Activated CD4-positive, CD25-positive, alpha-beta regulatory T cell treated with anti-CD3 and anti-CD28 coated beads, Interleukin-2, amount 50 U/mL, for 24 hours (primary cell): ENCODE measurements at places on chromosomes 12 and 14.

GRCh38 chr14:44782775-44783238, 178.9 kb downstream of the KLHL28 start:
- ATAC-seq = no peak

- no peak for ATAC-seq
Measured at GRCh38 chr12:17352164-17352563, 737.8 kb downstream of the RERGL start.

GRCh38 chr14:88823968-88824313, 510 bp upstream of the TTC8 start:
- no peak for ATAC-seq

- no peak for ATAC-seq
Measured at GRCh38 chr12:121079736-121080272, 40.8 kb upstream of the OASL start.

DNA sequence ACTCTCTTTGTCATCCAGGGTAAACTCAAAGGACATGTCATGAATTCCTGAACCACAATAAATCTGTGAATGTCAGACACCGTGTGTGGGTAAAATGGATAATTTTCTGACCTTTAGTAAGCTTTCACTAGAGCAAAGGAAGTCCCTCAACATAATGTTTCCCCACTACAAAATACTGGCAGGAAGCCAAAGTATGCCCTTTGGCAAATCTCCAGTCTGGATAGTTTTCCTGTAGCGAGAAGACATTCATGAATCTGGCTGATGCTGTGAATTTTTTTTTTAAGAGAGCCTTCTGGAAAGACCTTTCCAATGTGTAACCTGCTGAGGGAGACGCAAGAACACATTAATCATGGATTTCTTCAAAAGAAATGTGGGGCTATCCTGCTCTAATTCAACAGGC, 389.6 kb upstream of the DDHD1 start:
- ATAC-seq = no peak

DNA sequence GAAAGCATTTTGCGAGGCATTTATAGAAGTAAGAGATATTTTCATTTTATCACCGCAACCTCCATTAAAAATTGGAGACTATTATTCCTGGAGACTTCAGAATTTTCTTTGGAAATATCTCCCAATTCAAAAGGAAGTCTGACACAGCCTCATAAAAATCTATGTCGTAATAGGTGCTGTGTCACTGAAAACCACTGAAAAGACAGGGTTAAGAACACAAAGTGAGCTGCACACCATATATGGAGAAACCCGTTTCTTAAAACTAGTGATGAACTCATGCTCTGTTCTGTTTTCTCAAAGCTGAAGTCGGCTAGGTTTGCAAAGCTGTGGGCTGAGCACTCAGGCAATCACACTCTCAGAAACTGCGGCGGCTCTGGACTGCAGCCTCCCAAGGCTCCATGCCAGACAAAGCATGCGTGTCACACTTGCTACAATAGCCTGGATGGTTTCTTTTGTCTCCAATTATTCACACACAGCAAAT, at the start of gene GLIPR1:
TSS of gene GLIPR1 (plus strand) at position 287 of the 481 bp plus-strand sequence. CDS start at position 413, 126 bp downstream.
- ATAC-seq = peak; percentile 90

- ATAC-seq = no peak
Measured at GRCh38 chr12:48000878-48001504, 3.3 kb downstream of the COL2A1 start.

- peak; percentile 30 for ATAC-seq
Measured at GRCh38 chr12:7108796-7109571, at the start of gene C1RL. TSS of gene C1RL (minus strand) at chr12:7109214. CDS start at chr12:7109180, 34 bp downstream.

GRCh38 chr14:96320605-96321004, 42.5 kb downstream of the ATG2B start:
- ATAC-seq = peak; percentile 86

DNA sequence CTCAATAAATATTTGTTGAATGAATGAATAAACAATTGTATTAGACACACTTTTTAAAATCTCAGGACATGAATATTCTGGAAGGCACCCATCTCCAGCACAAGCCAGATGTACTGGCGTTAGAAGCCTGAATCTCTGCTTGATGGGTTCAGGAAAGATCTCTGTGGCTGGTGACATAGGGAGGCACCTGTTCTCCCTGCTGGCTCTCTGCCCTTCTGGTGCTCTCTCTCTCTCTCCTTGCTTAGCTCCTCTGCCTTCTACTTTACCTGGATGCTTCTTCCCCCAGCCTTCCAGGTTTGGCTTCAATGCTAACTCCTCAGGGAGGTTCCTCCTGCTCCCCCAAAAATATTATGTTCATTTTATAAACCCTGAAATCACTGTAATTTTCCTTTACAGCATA, 1.5 kb downstream of the CYP46A1 start:
- no peak for ATAC-seq

DNA sequence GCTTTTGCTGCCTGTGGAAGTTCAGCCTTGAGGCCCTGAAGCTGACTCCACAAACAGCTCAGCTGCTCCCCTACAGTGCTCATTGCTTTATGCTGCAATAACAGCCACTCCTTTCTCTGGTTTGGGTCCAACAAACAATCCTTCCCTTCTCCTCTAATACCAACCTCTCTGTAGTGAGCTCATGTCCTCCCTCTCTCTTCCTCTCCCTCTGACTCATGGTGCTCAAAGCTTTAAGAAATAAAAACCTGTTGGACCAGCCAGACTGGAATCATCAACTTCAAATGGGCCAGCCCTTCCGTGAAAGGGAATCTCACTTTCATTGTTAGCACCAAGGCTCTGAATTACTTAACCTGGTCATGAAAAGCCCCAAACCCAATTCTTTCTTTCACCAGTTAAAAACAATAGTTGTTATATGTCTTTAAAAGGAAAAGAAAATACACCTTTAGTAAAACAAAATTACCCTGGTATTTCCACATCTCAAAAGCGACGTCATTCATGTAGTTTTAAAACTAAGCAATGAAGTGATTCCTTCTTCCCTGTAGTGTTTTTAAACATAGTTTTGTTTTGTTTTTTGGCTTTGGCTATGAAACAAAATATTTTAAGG, 126.4 kb downstream of the DUSP6 start:
- ATAC-seq = peak; percentile 59

- ATAC-seq = no peak
Measured at GRCh38 chr14:96805956-96806355, 8.8 kb downstream of the VRK1 start.

- peak; percentile 57 for ATAC-seq
Measured at GRCh38 chr14:68379510-68380328, 413.1 kb downstream of the ZFP36L1 start.

DNA sequence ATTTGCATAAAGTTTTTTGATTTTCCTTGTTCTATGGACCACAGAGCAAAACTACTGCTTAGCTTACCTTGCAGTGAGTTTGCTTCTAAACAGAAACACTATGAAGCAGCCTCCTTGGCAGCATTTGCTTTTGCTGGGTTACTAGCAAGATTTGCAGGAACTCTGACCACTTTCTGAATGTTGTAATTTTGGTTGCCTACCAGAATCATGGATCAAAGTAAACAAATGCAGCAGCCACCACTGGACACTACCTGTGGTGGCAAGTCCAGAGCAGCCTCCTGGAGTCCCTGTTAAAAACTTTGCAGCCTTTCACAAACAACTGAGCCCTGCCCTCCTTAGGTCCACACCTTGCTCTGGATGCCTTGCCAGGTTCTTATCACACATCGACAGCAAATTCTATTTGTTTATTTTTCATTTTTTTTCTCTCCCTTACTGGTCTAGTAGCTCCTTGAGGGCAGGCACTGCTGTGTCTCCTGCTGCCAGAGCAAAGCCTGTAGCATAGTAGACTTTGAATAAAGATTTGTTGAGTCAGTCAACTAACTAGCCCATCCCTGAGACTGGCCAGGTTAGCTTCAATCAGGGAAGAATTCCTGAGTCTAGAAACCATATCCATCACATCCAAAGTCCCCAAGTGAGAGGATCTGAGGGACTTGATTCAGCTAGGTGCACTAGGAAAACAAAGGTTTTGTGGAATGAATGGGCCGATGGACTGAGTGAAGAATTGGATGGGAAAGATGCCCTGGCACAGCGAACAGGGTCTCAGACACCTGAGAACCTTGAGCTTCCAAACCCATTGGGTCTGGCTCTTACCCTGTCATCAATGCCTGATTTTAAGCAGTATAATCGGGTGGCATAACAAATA, 5.7 kb downstream of the TTC6 start:
- no peak for ATAC-seq

GRCh38 chr12:85872497-85873091, 1.5 kb upstream of the NTS start:
- no peak for ATAC-seq

- no peak for ATAC-seq
Measured at GRCh38 chr12:18270958-18271460, 9.7 kb downstream of the PIK3C2G start.

DNA sequence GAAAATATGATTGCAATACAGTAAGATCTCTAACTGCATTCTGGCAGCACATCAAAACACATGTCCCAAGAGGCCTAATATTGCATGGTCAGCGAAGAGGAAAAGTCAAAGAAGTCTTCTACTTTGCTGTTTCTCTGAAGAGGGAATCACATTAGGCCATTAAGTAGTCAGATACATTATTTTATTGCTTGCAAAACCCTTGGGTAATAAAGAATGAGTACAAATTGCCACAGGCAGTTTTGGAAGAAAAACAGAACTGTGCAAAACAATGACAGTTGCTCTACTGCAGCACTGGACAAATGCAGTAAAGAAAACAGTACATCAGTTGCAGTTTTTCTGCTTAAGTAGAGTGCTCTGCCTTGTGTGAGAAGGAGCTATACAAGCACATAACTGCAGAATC, 211.9 kb downstream of the MED13L start:
- no peak for ATAC-seq

GRCh38 chr14:71138448-71139293, 231.4 kb downstream of the PCNX1 start:
- ATAC-seq = peak; percentile 41

GRCh38 chr12:120290609-120291305, 946 bp downstream of the RNU4-2 start:
- ATAC-seq = peak; percentile 1

DNA sequence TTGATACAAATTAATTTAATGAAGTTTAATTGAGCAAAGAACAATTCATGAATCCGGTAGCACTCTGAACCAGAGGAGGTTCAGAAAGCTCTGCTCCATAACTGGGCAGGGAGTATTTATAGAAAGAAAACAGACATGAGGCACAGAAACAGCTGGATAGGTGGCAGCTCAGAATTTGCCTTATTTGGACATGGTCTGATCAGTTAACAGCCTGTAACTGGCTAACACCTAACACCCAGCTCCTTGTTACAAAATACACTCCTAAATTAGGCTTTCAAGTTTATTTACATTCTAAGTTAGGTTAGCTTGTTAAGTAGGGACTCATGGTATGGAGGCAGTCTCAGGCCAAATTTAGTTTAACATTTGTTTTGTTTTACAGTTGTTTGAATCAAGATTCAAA, 67.8 kb upstream of the TMCC3 start:
- no peak for ATAC-seq

DNA sequence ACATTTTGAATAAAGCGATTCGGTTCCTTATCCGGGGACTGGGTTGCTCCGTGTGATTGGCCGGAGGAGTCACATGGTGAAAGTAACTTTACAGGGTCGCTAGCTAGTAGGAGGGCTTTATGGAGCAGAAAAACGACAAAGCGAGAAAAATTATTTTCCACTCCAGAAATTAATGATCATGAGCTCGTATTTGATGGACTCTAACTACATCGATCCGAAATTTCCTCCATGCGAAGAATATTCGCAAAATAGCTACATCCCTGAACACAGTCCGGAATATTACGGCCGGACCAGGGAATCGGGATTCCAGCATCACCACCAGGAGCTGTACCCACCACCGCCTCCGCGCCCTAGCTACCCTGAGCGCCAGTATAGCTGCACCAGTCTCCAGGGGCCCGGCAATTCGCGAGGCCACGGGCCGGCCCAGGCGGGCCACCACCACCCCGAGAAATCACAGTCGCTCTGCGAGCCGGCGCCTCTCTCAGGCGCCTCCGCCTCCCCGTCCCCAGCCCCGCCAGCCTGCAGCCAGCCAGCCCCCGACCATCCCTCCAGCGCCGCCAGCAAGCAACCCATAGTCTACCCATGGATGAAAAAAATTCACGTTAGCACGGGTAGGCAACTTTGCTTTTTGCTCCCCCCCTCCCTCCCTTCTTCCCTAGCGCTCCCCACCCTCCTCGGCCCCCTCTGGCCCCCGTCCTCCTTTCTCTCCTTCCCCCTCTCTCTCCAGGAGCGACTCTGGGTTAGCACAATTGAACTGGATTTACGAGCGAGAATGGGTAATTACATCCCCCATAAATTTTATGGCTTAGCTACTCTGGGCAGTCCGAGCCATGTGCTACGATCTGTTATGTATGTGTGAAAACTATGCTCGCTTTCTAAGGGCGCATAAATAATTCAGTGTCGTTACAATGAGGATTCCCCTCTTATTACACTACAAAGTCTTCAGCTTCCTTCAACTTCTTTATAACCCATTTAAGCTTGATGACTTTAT, at the start of gene HOXC4:
TSS of gene HOXC4 (plus strand) at position 85 of the 991 bp plus-strand sequence. CDS start at position 173, 88 bp downstream.
- peak; percentile 25 for ATAC-seq

- no peak for ATAC-seq
Measured at GRCh38 chr12:87253157-87253556, 776.0 kb downstream of the C12orf50 start.

DNA sequence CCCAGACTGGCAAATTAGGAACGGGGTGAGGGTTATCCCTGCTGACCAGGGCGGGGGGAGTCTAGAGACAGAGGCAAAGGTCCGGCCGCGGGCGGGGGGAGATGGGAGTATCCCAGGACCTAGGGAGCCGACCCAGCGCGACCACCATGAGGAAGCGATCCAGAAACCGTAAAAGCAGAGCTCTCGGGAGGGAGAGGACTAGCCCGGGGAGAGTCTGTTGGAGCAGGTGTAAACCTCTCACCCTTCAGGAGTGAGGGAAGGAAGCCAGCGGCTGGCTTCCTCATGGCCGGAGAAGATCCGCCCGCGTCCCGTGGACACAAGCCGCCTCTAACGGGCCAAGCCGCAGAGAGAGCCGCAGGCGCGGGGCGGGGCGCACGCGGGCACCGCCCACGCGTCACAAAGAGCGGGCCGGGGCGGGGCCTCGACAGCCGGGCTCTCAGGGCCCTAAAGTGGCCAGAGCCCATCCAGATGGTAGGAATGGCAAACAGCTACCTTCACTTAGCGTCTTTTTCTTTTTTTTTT, at the start of gene ACRBP:
TSS of gene ACRBP (minus strand) at position 350 of the 522 bp plus-strand sequence. CDS start at position 284, 66 bp downstream.
- ATAC-seq = peak; percentile 60
